ENCODE measurements at places on chromosomes 1 and 21. TPM values are rescaled to one million over a fixed set of nuclear protein-coding genes. Genes with fewer than 3 reads are reported as not detected.

GRCh38 chr1:158146739-158147138, 34.0 kb upstream of the CD1D start:
- no peak for DNase-seq

Gene PAPPA2
- total RNA-seq = 10.3 TPM

Gene TRIM17
- not detected for total RNA-seq

Gene AKT3
- total RNA-seq = 21.4 TPM

Gene ERICH3
- total RNA-seq = 0.55 TPM

Gene PCAT6
- total RNA-seq = not detected

Measured in stomach (tissue), 19 donors.